Thyroid gland (tissue), 4 donors: ENCODE measurements at places on chromosomes 3 and 15. TPM values are rescaled to one million over a fixed set of nuclear protein-coding genes. Genes with fewer than 3 reads are reported as not detected.
A peak's percentile ranks its signal among the peaks of the same experiment; 100 is the strongest.

DNA sequence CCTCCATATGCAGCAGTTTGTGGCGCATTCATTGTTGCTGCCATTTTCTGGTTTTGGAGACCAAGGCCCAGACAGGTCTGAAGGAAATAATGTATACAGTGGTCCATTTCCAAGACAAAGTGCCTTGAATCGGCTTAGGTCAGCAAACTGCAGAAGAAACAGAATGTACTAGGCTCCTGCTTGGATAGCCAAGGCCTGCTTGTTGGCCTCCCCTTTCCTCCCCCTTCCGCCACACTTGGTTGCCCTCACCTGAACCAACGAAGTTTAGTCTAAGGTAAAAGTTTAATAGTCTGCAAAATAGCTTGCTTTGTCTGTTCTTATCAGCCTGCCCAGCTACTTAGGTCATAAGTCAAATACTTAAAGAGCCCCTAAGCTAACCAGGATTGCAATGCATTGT, 12.0 kb upstream of the RTP3 start:
- no peaks in the 10 kb centered on the region for H3K27me3 ChIP-seq
- H3K4me3 ChIP-seq, result no peak overlapping the region
- H3K27ac ChIP-seq, result peak overlapping the region; percentile 98
- H3K4me1 ChIP-seq, result peaks cover 51% of the 10 kb centered on the region
- peak; percentile 90 for DNase-seq
- H3K36me3 ChIP-seq, result no peaks in the 10 kb centered on the region

The FGF7 gene
- 31.3 TPM for total RNA-seq

The AP3B2 gene
- 1.4 TPM for total RNA-seq

- DNase-seq, result no peak
- H3K4me1 ChIP-seq, result peaks cover 13% of the 10 kb centered on the region
- H3K27ac ChIP-seq, result no peak overlapping the region
- no peaks in the 10 kb centered on the region for H3K27me3 ChIP-seq
- no peaks in the 10 kb centered on the region for H3K36me3 ChIP-seq
These were observed 147.9 kb upstream of the DPH6 start for GRCh38 chr15:35693886-35694285.

DNA sequence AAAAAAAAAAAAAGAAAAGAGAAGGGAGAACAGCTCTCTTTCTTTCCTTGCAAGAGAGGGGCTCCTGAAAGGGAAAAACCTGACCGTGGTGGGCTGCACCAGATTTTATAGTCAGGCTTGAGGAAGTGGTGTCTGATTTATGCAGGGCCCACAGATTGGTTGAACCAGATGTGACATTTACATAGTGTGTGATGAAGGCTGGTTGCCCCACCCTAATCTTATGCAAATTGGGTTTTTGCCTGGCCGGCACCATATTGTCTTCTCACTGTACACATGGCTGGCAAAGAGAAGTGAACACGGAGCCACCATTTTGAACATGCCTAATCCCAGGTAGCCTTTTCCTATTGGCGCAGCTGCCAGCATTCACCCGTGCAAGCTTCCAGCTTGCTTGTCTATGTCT, 154.4 kb downstream of the OXSM start:
- H3K4me3 ChIP-seq, result no peak overlapping the region
- H3K27ac ChIP-seq, result no peak overlapping the region
- no peaks in the 10 kb centered on the region for H3K4me1 ChIP-seq
- no peaks in the 10 kb centered on the region for H3K27me3 ChIP-seq

DNA sequence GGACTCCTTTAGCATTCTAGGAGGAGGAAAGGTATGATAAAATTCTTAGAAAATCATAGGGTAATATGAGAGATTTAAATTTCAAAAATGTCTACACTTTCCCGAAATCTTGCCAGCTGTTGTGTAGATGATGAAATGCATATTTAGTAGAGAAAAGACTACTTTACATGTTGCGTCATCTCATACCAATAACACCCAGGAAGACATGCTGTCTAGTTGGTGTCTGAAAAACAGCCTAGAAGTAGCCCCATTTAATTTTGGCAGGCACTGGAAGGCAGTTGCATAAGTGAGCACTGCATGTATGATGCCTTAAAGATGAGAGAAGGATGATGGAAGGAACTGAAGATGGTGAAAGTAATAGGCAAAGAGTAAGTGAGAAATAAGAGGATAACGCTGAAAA, 310.5 kb upstream of the TPM1 start:
- no peaks in the 10 kb centered on the region for H3K36me3 ChIP-seq
- H3K27me3 ChIP-seq, result no peaks in the 10 kb centered on the region
- no peak for DNase-seq
- no peaks in the 10 kb centered on the region for H3K4me1 ChIP-seq
- H3K27ac ChIP-seq, result no peak overlapping the region

The GMPS gene
- 39.4 TPM for total RNA-seq

The MAGI1 gene
- total RNA-seq, result 123 TPM

- H3K27ac ChIP-seq, result no peak overlapping the region
- no peak overlapping the region for H3K4me3 ChIP-seq
- no peak for DNase-seq
- no peaks in the 10 kb centered on the region for H3K27me3 ChIP-seq
- peaks cover 23% of the 10 kb centered on the region for H3K4me1 ChIP-seq
These were observed 64.4 kb upstream of the PPARG start for GRCh38 chr3:12224181-12225147.

The CHRD gene
- total RNA-seq, result 4.1 TPM

The SMCO1 gene
- not detected for total RNA-seq

DNA sequence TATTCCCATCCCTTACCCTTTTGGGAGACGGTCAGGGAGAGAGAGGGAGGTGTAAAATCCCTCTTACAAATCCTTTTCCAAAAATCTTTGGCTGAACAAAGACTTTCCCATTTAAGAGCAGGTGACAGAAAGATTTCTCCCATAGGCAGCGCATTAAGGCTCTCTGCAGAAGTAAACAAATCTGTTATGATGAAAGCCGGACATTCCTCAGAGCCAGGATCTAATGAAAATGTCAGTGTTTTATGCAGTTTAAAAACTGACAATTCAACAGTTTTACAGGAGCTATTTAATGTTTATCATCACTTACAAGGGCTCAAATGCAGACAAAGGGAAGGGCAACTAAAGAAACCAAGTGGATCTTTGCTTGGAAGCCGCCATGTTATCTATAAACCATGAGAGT, 108.3 kb upstream of the WNT5A start:
- no peak overlapping the region for H3K4me3 ChIP-seq
- H3K27me3 ChIP-seq, result no peaks in the 10 kb centered on the region
- H3K27ac ChIP-seq, result no peak overlapping the region

DNA sequence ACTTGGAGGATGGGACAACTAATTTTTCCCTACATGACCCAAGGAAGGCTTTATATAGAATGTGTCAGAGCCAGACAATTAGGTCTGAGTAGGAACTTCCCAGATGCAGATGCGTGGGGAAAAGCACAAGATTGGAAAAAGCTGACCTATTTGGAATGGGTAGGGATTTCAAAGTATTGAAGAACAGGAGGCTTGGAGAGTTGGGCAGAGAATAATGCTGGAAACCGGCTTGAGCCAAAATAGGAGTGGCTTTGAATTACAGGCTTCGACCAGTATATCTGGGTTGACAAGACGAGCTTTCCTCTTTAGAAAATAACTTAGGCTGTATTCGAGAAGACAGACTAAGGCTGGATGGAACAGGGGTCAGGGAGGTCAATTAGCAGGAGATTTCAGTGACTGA, 181.1 kb downstream of the GBE1 start:
- H3K27ac ChIP-seq, result no peak overlapping the region
- no peaks in the 10 kb centered on the region for H3K4me1 ChIP-seq
- no peak for DNase-seq

GRCh38 chr15:99546441-99547100, 19.2 kb upstream of the MEF2A start:
- H3K27ac ChIP-seq, result no peak overlapping the region
- H3K27me3 ChIP-seq, result no peaks in the 10 kb centered on the region

DNA sequence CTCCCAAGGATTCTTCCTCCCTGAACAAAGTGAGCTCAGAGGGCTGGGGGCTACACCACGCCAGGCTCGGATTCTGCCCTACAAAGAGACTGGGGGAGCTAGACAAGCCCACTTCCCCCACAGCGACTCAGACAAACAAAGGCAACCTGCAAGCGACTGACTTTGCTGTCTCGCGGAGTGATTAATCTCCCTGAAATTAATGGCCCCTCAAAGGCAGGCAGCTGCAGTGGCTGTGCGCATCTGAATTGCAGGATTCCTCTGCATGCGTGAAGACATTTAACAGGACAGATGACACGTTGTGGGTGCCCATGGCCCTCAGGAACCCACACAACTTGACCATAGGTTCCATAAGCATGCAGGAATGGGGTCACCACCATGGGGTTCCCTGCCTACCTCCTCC, 18.4 kb downstream of the CTXND1 start:
- H3K36me3 ChIP-seq, result no peaks in the 10 kb centered on the region
- DNase-seq, result no peak
- no peak overlapping the region for H3K27ac ChIP-seq
- no peaks in the 10 kb centered on the region for H3K4me1 ChIP-seq
- no peak overlapping the region for H3K4me3 ChIP-seq

DNA sequence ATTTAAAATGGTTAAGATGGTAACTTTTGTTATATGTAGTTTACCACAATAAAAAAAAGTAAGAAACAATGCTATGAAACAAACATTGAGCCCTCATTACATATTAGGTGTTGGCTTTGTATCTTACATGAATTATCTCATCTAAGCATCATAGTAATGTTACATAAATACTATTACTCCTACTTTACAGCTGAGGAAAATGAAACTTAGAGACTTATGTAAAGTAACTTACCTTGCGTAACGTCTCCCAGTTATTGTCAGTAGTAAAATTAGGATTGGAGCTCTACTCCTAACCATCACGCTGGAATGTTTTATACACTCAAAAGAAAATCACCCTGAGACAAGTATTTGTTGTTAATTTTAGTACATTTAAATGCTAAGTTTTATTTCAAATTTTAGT, 42.2 kb downstream of the DNAJC13 start:
- DNase-seq, result no peak
- H3K27me3 ChIP-seq, result no peaks in the 10 kb centered on the region
- no peak overlapping the region for H3K4me3 ChIP-seq
- no peak overlapping the region for H3K27ac ChIP-seq
- peaks cover 16% of the 10 kb centered on the region for H3K36me3 ChIP-seq

- no peak overlapping the region for H3K4me3 ChIP-seq
- no peaks in the 10 kb centered on the region for H3K27me3 ChIP-seq
- H3K27ac ChIP-seq, result no peak overlapping the region
- H3K4me1 ChIP-seq, result no peaks in the 10 kb centered on the region
These were observed 60.6 kb downstream of the CHSY1 start for GRCh38 chr15:101191242-101191641.

- H3K36me3 ChIP-seq, result no peaks in the 10 kb centered on the region
- DNase-seq, result peak; percentile 43
- H3K27ac ChIP-seq, result peak overlapping the region; percentile 56
- no peaks in the 10 kb centered on the region for H3K27me3 ChIP-seq
- peaks cover 52% of the 10 kb centered on the region for H3K4me1 ChIP-seq
These were observed 753 bp downstream of the INAFM2 start for GRCh38 chr15:40323953-40324937.

DNA sequence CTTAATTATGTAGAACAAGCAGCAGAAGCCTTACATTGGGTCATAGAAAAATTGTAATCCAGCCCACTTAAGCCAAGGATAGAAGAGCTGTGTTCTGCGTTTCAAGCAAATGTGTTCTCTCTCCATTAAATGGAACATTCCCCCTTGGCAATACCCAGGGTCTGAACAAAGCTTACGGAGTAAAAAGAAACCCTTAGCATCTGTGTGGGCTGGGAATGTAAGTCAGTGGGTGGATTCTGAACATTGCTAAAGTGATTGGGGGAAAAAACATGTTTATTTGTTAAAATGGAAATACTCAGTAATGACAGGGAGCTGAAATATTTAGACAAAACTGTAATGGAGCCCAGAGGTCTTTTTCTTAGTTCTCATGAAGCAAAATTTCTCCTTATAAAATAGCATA, 147.4 kb downstream of the DUT start:
- peaks cover 14% of the 10 kb centered on the region for H3K4me1 ChIP-seq
- peaks cover 3% of the 10 kb centered on the region for H3K36me3 ChIP-seq
- DNase-seq, result no peak

- peaks cover 7% of the 10 kb centered on the region for H3K4me1 ChIP-seq
- no peak overlapping the region for H3K27ac ChIP-seq
- H3K4me3 ChIP-seq, result no peak overlapping the region
- no peak for DNase-seq
These were observed 48.2 kb upstream of the TNK2 start for GRCh38 chr3:195956577-195956976.

The LDHAL6B gene
- not detected for total RNA-seq

DNA sequence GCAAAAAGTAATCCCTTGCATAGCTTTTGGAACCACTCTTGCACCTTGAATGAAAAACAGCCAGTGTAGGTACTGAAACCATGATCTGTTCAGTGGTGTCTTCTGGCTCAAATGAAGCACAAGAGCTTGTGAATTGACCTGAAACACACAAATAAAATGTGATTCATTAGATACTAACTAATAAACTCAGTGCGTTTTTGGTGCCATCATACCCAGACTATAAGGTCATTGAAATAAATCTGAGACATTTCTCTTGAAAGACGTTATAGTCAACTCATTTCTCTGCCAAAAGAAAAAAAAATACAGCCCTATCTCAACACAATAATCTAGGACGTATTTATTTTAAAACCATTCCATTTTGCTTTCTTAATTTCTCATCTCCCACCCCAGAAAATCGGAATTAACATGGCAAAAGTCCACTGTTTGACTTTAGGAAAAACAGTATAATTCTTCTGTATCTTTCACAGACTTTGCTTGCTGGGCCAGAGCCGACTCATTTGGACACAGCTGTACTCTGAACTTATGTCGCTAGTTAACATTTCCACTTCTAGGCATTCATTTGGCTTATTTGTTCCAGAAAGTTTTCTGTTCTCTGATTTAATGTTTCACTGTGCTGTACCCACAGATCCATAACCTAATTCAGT, 284.9 kb upstream of the TBL1XR1 start:
- no peak for DNase-seq
- no peak overlapping the region for H3K27ac ChIP-seq
- H3K27me3 ChIP-seq, result no peaks in the 10 kb centered on the region
- no peaks in the 10 kb centered on the region for H3K36me3 ChIP-seq
